Activated T-cell treated with anti-CD3 and anti-CD28 coated beads, Interleukin-2, amount 50 U/mL, for 4 hours (primary cell): ENCODE measurements at places on chromosomes 1 and 21.

- no peak for DNase-seq
These were observed 53.1 kb downstream of the RHBG start for GRCh38 chr1:156421939-156422601.

DNA sequence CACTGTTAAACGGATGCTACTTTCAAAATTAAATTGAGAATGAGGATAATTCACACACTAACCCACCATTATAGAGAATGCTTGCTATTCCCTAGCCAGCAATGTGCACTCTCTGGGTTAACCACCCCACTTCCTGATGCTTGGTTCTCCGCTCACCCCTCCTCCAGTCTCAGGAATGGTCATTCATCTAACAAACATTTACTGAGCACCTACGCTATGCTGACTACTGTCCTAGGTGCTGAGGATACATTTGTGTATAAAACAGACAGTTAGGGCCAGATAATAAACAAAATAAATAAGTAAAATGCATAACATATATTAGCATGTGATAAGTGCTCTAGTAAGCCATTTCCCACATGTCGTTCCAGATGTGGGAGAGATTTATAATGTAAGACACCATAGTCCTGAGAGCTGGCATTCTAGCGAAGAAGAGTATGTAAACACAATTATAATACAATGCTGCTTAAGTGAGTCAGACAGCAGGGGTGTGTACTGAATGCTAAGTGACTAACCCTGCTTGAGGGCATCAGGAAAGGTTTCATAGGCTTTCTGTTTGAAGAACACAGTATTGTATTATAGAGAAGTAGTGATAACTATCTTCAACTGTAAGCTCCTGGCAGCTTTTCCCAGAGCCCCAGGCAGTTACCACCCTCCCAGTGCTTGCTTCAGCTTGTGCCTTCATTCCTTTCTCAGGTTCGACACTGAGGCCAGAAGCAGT lies 126.7 kb upstream of the CACHD1 start:
- no peak for DNase-seq

- no peak for DNase-seq
These were observed 8.8 kb downstream of the MYCL start for GRCh38 chr1:39892601-39893595.

DNA sequence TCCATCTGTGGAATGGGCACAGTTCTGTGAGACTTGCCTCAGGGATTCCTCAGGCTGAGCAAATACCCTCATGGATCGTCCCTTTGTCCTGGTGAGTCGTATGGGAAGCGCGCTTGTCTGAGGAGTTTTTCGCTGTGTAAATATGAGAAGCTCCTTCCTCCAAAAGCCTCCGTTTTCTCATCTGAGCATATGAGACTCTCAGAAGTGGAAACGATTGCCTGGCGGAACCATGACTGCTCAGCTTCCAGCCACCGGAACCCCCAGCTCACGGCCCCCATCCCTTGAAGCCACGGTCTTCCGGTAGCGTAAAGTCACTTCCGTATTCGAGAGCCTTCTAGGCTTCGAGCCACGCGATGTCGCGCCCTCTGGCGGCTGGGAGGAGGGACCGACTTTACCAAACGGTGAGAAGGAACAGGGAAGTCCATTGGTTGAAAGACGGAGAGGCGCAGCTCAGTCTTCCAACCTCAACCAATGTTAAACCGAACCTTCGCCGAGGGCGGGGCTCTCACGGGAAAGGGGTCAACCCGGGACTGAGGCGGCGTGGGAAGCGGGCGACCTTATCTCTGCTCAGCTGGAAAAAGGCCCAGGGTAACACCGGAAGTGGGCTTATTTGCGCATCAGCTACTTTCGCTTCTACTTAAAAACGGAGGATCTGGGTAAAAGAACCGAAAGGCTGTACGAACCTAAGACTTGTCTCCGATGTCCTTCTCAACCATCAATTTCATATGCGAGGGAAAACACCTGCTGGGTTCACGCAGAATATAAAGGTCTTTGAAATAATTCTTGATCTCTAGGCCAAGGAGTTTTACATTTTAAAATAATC lies 46.3 kb downstream of the AZIN2 start:
- peak; percentile 98 for DNase-seq

GRCh38 chr1:9843576-9843945 lies 19.8 kb upstream of the CLSTN1 start:
- DNase-seq: no peak

DNA sequence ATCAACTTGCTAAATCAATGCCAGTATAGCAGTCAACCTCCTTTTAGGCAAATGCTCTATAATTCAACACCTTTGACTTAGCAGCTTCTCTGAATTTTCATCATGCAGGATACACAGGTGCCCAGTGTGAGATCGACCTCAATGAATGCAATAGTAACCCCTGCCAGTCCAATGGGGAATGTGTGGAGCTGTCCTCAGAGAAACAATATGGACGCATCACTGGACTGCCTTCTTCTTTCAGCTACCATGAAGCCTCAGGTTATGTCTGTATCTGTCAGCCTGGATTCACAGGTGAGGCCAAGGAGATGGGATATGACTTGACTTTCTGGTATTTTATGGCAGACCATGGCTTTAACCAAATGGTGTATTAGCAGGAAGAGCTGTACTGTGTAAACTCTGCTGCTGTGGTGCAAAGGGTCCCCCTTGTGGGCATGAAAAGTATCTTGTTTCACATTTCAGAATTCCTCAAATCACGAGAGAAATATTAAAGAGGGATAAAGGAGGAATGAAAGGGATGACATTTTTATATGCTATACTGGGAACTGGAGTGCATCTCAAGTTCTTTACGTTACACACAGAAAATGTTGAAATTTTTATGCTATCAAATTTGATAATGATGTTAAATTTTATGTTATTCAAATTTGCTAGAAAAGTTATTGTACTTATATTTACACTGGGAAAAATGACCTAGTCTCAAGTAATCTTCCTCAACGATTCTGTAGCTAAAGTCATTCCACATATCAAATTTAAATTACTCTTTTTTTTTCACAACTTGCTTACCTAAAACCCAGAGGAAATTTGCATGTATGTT lies 88.9 kb downstream of the CRB1 start:
- no peak for DNase-seq
